ENCODE measurements at places on chromosomes 7 and 10.

GRCh38 chr10:4546500-4546899 lies 279.5 kb upstream of the AKR1E2 start:
- no peak for DNase-seq

- no peak for DNase-seq
These were observed 110.7 kb upstream of the FZD8 start for GRCh38 chr10:35752469-35753461.

DNA sequence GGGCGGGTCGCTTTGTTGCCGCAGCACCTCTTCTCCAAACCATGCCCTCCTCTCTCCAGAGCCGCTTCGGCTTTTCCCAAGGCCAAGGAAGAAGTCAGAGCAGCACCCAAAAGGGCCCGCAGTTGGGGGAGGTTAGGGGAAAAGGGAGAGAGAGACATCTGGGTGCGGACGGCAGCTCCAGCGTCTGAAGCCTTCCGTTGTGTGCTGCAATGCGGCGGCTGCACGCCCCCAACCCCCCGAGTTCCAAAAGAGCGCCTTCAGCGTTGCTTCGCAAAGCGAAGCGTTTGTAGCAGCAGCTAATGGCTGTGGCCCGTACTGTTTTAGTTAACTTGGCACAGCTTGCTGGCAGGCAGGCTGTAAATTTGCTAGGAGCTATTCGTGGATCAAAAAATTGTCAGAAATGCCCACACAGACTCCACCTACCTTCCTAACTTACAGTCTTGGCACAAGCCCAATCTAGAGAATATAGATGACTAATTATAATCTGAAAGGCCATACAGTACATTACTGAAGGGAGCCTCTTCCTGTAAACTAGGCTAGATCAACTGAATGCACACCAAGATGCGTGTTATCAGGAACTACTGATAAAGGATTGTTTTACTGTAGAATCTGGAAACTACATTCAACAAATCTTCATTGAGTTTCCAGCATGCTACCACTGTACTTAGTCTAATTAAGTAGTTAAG lies 1.1 kb upstream of the KBTBD2 start:
- DNase-seq, result no peak

DNA sequence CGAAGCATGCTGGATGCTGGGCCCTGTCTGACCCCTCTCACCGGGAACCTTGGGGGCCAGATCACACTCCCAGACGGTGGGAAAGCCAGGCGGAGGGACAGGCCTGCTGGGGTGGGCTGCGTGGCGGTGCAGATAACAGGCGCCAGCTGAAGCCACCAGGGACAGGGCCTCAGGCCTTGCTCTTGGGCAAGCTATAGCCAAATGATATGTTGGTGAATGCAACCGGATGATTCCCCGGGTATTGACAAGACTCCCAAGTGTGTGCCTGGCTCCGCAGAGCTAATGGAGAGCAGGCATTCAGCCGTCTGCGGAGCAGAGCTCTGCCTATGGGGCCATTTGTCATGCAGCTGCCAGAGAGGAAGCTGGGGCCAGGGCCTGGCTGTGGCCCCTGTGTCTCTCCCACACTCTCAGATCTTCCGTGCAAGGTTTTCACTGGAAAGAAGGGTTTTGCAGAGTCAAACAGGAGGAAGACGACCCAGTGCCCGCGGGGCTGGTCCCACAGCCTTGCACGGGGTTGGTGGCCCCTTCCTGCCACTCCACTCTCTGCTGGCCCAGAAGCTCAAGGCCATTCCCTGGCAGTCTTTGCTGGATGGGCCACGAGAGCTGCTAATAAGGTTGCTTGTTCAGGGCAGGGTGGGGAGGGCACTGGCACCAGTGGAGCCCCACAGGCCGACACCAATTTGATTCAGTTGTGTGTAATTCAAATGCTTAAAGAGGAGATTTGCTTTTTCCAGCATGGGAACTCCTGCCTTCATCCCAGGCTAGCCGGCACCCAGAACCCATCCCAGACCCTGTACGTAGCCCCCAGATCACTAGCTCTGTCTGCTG lies 91.8 kb downstream of the PRKAG2 start:
- DNase-seq, result no peak

GRCh38 chr7:31735991-31736982 lies 49.3 kb downstream of the PPP1R17 start:
- no peak for DNase-seq

DNA sequence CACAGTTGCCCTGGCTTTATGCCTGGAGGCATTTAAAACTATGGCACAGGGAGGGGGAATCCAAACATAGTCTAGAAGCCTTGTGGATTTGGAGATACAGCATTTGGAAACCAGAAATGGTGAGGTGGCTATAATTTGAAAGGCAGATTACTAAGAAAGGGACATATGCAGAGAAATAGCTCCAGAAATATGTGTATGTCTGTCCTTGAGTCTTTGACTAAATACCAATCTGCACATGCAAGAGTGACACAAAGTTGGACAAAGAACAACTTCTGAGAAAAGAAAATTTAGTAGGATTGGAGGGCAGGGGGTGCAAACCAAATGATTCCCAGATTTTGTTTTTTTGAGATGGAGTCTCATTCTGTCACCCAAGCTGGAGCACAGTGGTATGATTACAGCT lies 229.6 kb downstream of the TMEM26 start:
- no peak for DNase-seq

DNA sequence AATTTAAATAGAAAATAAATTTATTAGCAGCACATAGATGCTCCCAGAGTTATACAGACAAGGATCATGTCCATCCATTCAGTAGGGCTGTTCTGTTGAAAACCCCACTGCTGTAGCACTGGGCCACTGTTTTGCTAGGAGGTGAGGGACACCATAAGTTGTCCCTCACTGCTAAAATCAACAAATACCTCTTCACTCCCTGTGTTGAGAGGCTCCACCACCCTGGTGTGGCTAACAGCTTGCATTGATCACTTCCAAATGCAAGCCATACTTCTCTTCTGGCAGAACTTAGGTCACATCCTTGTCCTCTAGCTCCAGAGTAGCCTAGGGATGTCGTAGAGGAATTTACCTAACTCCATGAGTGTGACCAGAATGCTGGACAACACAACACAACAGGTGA lies 55.4 kb downstream of the MDFIC start:
- DNase-seq, result no peak

- DNase-seq, result no peak
These were observed 87.0 kb downstream of the RAPGEF5 start for GRCh38 chr7:22269963-22270362.

- no peak for DNase-seq
These were observed 642.6 kb downstream of the KCNMA1 start for GRCh38 chr10:76995023-76995422.

DNA sequence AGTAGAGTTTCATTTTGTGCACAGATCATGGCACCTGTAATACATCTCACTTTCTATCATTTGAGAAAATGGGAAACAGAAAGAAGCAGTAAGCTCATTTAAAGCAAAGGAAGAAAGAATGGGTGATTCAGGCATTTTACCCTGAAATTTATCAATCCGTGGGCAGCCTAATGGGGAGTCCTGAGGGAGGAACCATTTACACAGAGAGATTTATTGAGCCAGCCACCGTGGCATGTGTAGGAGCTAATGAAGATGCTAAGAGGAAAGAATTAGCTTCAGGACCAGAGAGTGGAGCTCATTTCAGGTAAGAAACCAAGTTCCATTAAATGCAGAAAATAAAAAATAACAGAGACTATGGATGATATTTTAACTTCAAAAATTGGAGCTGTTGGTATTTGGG lies 443.4 kb upstream of the COBL start:
- no peak for DNase-seq

DNA sequence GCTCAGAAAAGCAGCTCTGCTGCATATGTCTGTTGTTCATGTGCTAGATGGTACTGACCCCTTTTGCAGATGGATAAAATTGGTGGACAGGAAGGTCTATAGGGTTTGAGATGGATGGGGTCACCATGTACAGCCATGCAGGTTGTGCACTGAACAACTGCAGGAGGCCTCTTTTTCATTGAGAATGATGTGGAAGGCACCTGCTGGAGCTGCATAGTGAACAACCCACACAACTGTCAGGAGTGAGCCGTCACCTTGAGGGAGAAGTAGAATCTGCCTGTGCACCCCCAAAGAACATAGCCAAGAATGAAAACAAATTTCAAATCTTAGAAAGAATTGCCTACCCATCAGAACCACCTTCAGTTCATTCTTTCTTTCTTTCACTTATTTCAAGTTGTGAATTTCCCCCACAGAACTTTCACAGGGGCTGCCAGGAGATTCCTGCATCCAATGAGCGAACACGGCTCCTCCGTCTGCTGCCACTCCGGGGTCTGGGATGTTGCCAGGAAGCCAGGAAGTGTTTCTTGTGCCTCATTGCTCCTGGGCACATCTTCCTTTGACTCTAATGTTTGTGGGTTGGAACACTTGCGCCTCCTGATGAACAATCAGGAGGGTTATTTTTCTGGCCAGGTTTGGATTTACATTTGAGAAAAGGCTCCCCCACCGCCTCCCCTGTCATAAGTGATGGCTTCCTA lies 53.7 kb upstream of the DOCK1 start:
- DNase-seq, result no peak

DNA sequence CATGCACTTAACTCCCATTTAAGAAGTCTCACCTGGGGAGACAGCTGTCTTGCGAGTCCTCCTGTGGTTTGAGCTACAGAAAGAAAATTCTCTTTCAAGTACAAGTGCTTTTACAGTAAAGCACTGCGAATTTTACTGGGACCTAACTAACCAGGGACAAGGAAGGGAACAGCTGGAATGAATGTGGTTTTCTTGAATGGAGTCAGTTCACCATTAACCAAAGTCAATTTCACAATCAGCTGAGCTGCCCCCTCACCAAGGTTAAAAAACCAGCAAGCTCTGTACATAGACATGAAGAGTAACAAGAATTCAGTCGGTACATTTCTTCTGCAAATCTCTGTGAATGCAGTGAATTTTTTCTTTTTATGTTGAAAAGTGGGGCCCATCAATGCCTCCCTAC lies 56.3 kb downstream of the GFRA1 start:
- no peak for DNase-seq

DNA sequence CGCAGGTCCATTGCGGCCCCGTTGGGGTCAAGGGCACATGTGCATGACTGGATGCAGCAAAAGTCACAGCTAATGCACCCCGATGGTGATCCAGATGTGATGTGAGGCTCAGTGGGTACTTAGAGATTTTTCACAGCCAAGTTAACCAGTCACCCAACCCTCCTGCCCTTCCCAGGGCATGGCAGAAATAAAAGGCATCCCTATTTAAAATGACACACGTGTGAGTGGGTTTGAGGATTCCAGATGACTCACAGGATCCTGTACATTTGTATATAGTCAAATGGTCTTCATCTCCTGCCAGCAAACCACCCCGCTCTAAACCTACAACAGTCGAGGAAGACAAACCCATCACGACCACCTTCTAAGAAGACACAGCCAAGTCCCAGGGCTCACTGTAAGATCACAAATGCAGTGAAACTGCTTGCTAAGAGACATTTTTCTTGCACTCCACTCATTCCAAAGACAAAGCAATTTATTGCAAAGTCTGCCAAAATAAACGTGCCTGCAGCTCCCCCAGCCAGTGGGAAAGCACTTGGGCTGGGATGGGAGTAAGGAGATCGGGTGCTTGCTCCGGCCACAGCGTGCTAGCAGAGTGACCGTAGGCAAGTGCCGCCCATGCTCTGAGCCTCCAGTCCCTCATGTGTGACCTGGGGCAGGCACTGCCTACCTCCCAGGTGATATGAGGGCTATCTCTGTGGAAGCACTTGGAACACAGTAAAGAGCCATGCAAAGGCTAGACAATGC lies 86.6 kb upstream of the MACROH2A2 start:
- no peak for DNase-seq

GRCh38 chr7:130777426-130777825 lies 43.4 kb upstream of the KLF14 start:
- DNase-seq, result no peak

DNA sequence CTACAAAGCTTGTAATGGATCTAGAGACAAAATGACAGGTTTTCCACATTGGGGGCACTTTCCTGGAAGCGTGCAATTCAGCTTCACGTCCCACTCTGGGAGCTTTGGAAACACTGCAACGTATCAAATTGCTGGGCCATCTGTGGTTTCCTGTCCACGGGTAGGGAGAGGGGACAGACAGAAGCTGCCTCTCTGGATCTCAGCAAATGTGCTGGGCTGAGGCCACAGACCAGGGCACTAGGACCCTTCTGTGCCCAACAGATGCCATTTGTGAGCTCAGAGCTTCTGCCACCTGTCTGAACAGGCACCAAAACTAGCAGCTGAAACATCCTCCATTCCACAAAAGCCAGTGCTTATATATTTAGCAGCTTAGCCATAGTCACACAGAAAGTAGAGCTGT lies 40.9 kb upstream of the FRMD4A start:
- no peak for DNase-seq

DNA sequence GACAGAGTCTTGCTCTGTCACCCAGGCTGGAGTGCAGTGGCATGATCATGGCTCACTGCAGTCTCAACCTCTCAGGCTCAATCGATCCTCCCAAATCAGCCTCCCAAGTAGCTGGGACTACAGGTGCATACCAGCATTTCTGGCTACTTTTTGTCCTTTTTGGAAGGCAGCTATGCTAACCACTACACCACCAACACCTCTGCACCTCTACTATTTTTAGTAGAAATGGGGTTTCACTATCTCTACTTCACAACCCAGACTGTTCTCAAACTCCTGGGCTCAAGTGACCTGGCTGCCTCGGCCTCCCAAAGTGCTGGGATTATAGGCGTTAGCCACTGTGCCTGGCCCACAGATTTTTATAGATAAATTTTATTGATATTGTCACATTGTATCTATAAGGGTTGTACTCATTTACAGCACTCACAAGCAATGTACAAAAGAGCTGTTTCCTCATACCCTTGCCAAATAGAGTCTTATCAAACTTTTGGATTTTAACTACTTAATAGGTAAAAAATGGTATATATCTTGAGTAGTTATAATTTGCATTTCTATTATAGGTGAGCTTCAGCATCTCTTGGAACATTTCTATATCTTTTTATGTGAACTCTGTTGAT lies 23.7 kb downstream of the PRR15 start:
- DNase-seq, result no peak

GRCh38 chr10:24958091-24958720 lies 5.8 kb upstream of the PRTFDC1 start:
- DNase-seq, result no peak

DNA sequence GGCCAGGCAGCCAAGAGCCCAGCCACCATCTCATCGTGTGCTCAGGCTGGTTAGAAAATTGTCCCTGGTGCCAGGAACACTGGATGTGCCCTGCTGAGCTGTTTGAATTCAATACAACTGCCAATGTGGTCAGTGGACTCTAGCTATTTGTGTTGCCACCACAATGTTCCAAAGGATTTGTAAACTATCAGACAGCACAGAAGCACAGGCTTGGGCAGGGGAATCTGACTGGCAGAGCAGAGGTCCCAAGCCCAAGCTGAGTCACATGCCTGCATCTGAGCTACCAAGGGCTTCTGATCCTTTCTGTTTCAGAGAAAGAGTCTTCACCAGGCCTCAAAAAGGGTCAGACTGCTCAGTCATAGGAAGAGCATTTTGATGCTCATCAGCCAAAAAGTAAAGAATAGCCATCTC lies 232.1 kb upstream of the SEMA3C start:
- no peak for DNase-seq

GRCh38 chr7:4665661-4666060 lies 16.4 kb upstream of the FOXK1 start:
- no peak for DNase-seq

- DNase-seq, result no peak
These were observed 18.9 kb downstream of the GBX1 start for GRCh38 chr7:151148319-151149259.

- DNase-seq, result no peak
These were observed 11.5 kb downstream of the TMEM176B start for GRCh38 chr7:150788474-150789269.

- DNase-seq, result no peak
These were observed 153.7 kb downstream of the DNAJB9 start for GRCh38 chr7:108723381-108723814.

- DNase-seq, result no peak
These were observed 2.6 kb downstream of the MEST start for GRCh38 chr7:130494431-130494858.
